Epithelial cell of prostate (primary cell): ENCODE measurements at places on chromosomes 6 and 20.

- no peak for DNase-seq
Observed at GRCh38 chr6:13305288-13305687, 23.0 kb downstream of the TBC1D7 start.

- no peak for DNase-seq
Observed at GRCh38 chr6:52598123-52598823, 21.4 kb upstream of the TRAM2 start.

GRCh38 chr20:43746344-43747137, 19.7 kb upstream of the GTSF1L start:
- no peak for DNase-seq

- no peak for DNase-seq
Observed at GRCh38 chr6:56868687-56869086, 86.2 kb upstream of the BEND6 start.

DNA sequence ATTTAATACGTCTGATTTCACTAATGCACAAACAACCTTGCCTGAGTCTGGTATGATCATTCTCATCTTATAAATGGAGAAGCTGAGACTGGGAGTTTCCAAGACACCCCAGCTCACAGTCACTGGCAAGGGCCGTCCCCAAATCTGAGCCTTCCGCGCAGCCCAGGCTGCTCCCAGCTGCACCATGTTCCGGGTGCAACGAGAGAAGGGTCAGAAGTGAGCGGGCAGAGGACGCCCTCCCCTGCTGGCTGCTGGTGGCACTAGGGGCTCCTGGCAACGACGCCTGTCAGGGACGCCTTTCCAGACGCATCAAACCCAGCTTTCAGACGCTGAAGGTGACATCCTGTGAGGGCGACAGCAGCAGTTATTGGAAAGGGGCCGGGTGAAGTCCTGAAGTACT, 115.3 kb upstream of the PROKR2 start:
- no peak for DNase-seq

GRCh38 chr6:37483917-37484785, 15.5 kb downstream of the CCDC167 start:
- DNase-seq = no peak

DNA sequence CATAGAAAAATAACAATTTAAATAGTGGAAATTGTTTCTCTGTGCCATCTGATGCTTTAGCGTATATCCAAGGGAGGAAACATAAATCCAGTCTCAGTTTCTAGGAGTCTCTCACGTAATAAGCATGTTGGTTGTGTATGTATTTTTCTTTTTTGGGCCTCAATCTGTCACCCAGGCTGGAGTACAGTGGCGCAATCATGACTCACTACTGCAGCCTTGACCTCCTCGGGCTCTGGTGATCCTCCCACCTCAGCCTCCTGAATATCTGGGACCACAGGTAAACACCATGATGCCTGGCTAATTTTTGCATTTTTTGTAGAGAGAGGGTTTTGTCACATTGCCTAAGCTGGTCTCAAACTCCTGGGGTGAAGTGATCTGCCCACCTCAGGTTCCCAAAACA, 78.6 kb upstream of the PLN start:
- no peak for DNase-seq

DNA sequence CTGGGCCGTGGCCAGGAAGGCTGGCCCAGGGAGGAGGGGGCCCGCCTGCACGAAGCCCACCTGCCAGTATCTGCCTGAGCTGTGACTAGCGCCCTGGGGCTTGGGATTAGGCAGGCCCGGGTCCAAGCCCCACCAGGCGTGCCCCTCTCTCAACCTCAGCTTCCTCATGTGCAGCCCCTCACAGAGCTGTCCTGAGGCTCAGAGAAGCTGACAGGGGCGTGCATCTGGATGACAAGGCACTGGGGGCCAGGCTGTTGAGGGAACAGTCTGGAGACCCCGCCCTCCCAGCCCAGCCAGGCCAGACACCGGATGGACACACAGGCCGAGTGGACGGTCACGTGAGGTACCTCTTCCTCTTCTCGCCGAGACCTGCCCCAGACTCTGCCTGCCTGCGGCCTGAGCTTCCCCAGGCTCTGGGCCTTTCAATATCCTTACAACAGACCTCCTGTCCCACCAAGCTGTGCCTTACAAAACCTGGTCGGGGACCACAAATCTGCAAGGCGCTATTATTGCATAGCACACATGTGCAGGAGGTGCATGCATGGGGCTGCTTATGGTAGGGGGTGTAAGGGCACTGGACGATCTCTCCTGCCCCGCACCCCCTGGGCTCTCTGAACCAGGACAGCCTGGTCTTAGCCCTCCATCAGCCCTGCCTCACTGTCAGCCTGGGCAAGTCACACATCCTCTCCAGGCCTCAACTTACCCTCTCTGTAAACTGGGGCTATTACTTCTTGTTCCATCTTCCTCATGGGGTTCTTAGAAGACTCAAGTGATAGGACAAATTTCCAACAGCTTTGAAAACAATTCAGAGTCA, 20.0 kb downstream of the NOL4L start:
- DNase-seq = no peak

DNA sequence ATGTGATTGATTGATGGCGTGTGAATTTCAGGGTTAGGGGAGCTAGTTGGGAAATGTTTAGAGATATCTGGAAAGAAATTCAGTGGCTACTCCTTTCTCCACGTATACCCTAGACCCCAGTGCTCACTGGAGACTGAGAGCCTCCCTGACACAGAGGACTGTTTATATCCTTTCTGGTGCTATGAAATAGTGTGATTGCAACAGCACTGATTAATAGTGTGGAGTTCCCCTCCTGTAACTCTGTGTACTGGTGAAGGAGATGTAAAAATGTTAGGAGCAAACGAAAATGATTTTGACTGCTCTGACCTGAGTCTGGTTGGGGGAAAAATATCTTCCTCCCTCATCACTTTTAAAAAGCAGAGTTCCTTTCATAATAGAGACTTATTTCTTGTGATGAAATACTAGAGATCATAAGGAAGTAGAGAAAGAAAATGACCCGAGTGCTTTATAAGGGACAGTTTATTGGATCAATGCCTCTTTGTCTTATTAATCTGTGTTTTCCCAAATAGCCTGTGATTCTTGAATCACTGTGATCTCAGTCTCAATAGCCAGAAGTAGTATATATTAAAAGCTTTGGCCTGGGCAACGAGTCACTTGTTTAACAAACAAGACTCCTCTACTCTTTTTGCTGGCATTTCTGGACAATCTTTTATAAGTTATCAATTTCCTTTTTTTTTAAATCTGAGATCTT, 92.3 kb downstream of the RNF182 start:
- DNase-seq = no peak

GRCh38 chr20:3565851-3566250, 95.0 kb downstream of the ATRN start:
- DNase-seq = no peak

DNA sequence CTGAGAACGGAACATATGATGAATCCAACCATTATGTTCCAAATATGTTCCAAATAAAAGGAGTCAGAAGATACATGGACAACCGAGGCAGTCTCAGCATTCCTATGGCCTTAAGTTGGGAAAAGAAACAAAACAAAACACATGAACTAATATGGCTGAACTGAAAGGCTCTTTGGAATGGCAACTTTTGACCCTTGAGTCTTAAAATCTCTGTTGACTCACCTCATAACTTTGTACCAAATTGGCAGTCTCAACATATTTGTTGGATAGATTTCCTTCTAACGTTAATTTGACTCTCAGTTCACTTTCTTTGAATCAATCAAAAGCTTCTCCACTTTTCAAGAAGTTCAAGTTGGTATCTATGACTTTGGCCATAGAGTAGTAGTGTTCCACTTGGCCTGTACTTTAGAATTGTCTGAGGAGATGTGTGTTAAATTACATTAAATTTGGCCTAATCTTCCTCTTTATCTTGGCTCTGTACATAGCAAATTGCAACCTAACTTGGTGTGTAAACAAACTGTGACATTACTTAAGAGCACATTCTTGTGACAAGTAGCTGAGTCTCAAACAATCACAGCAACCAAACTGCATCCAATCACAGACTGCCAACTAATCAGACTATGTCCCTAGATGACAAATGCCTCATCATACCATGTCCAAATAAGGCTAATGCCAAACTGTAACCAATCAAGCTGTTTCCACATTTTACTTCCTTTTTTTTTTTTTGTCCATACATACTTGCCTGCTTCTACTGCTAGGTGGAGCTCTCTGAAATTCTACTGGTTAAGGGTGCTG, 208.8 kb downstream of the BMP2 start:
- no peak for DNase-seq

- no peak for DNase-seq
Observed at GRCh38 chr6:147281895-147282565, 77.8 kb downstream of the STXBP5 start.

DNA sequence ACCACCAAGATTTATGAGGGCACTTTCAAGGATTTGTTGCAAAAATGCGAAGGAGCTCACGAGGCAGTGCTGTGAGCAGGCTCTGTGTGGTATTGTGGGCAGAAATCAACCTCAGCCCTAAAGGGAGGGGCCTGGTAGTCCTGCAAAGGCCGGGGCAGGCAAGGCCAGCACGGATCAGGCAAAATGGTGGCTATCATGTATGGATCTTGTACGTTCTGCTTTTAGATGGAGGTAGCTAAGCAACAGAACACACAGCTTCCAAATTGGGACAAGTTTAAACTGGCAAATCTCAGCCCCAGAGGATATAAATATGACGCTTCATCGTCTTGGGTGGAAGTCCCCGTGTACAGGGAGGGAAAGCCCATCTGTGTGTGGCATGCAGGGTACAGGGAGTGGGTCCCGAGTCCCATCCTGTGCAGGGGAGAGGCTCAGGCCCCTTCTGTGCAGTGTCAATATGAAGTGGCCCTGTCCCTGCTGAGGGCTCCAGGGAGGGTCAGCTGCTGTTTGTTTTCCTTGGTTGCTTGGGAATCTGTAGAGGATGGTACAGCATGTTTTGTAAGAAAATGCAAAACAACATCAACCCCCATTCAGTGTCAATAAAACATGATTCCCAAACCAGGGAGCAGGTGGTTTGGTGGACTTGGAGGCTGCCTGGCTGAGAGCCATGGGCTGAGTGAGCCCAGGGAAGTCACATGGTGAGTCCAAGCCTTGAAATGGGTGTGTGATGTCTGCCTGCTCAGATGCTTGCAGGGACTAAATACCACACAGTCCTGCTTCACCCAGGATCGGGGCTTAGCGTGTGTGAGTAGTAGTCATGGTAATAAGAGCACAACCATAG, 113.0 kb downstream of the SYCP2 start:
- DNase-seq = peak; percentile 24

GRCh38 chr6:156731396-156731795, 45.8 kb upstream of the ARID1B start:
- no peak for DNase-seq
